NCI-H1105 (cell line): ENCODE measurements at places on chromosomes 7 and 10.

DNA sequence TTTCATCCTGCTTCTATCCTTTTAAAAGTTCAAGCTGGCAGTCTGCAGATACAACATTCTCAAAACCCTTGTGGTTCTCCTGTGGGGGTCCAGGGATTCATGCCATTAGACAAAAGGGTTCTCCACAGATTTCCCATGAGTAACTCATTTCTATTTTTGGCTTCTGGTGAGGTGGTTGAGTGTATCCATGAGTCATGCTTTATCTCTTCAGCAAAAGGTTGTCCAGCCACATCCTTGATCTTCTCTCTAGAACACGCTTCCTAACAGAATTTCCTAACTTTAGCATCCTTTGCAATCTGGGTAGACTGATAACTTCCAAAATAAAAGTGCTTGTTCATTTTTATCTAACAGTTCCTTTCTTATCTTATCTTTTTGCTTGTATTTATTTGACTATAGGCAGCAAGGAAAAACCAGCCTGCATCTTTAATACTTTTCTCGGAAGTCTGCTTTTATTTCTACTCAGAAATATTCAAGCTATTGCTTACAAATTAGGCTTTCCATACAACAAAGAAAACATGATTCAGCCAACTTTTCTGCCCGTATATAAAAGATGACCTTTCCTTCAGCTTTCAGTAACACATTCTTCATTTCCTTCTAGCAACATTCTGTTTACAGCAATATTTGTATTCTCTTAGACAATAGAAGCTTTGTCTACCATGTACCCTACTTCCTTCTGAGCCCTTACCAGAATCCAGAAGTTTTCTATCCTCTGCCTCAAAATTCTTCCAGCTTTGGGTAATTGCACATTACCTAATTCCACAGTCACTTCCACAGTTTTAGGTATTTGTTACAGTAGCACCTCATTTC is 79.3 kb upstream of the IL6 start:
- DNase-seq = no peak

GRCh38 chr7:111184987-111185386 is 94.1 kb downstream of the LRRN3 start:
- DNase-seq = no peak

DNA sequence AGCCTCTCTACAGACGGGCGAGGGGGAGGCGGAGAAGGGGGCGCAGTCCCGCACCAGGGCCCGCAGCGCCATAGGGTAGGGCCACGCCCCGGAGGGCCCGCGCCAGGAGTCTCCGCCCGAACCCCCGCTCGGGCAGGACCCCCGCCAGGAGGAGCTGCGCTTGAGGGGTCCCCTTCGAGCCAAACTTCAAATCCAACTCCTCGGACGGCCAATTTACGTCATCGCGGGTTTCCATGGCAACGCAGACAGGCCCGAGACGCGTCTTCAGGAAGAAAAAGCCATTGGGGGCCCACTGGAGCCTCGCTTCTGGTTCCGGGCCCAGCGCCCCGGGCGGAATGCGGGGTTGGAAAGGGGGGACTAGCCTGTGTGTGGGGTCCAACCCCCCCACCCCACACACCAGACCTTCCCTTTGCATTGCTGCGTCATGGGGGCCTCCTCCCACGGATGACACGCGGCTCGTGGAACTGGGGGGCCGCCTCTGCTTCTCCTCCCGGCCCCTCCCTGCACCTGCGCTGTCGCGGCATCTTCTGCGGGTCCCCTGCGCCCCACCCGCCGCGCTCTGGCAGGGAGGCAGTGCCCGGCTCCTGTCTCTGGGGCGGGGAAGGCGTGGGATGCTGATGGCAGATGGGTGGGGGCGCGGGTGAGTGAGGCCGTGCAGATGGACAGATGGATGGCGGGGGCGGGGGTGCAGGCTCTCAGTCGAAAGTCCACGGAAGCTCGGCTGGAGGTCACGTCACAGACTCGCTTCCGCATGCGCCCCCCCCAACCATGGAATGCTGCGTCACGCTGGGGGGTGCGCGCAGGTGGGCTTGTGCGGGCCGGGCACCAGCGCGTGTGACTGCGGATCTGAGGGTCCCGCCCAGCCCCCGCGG is 1.2 kb downstream of the CALY start:
- no peak for DNase-seq

DNA sequence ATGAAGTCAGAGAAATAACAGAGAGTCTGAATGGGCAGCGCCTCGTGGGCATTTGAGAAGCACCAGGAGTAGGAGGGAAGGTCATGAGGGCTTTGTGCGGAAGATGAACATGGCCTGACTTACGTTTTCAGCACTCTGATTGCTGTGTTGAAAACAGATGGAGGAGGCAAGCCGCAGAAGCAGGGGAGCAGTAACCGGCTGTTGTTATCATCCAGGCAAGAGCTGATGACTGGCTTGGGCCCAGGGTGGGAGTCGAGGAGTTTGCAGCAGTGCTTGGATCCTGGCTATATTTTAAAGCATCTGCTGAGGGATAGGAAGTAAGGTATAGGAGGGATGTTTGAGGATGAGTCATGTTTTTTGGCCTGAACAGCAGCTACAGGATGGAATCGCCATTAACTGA is 12.7 kb upstream of the PDLIM1 start:
- no peak for DNase-seq

GRCh38 chr7:117069379-117069778 is 116.1 kb downstream of the ST7 start:
- peak; percentile 20 for DNase-seq

- no peak for DNase-seq
Observed at GRCh38 chr10:102505462-102506115, 1.8 kb downstream of the SUFU start.

DNA sequence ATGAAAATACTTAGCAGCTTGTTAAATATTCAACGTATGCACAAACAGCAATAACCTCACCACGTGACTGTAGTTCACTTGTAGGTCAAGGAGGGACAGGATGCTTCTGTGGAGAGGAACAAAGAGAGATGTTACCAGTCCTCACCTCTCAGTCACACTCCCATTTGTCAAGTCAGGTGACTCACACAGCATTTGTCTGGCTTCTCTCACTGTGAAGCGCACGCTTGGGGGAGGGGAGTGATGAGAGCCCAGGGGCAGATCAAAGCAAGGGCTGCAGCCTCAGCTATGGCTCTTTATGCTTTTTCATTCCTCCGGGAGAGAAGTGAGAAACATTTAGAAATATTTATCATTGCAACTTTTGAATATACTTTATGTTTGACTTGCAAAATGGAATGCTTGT is 2.9 kb upstream of the RBM20 start:
- DNase-seq = no peak

DNA sequence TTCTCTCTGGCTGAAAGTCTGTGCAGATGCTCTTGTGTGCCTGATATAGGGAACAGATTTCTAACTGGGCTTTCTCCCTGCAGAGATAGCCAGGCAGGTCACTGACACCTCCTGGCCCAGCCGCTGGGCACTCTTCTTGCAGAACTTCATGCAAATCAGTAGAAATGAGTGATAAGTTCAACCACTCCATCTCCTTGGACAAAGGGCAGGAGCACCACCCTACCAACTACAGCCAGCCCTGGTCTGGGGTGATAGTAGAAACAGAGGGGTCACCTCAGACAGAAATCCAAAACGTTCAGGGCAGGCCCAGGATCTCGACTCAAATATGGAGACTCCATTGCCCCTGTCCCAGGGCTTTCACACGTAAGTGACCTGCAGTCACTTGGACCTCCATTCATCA is 917.8 kb upstream of the ZNF722 start:
- no peak for DNase-seq

GRCh38 chr10:123135415-123136141 is at the start of gene HMX3:
Gene HMX3 (plus strand): TSS chr10:123135970. CDS start chr10:123136051, 81 bp downstream.
- DNase-seq = peak; percentile 37

DNA sequence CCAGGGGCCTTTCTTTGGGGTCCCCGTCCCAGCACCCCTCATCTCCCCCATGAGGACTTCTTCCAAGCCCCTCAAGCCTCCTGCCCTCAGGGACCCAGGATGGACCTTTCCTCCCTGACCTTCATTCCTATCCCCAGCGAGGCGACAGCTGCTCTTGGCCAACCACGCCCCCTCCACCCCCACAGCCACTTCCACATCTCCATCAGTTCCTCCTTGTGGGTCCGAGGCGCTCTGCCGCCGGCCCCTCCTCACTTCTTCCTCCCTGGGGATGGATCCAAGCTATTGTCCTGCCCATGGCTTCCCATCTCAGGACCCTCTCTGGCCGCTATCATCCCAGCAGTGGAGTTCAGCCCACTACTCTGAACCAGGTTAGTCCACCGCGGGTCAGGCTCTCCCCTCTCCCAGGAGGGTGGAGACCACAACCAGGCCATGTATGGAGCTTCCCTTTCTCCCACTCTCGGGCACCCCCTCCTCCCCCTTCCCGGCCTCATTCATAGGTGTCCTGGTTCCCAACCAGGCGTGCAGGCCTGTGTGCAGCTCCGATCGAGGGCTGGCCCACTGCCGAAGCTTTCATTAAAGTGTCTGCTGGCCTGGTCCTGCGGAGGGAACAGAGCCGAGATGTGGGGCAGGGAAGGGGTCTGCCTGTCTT is 1.7 kb upstream of the SH2B2 start:
- DNase-seq = no peak

DNA sequence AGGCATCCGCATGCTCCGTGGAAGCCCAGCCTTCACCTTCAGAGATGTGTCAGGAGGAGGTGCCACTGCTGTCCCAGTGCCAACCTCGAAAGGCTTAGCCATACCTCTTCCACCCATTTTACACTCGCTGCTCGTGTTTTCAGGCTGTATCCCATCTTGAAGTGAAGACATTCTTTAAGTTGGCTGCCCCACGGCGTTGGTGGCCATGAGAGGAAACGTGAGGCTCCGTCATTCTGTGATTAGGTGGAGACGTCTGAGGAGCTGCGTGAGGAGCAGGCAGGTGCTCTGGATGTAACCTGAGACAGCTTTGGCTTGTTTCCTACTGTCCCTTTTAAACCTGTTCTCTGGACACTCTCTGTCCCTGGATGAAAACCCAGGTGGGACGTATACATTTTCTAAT is 159.9 kb upstream of the RNF32 start:
- no peak for DNase-seq

DNA sequence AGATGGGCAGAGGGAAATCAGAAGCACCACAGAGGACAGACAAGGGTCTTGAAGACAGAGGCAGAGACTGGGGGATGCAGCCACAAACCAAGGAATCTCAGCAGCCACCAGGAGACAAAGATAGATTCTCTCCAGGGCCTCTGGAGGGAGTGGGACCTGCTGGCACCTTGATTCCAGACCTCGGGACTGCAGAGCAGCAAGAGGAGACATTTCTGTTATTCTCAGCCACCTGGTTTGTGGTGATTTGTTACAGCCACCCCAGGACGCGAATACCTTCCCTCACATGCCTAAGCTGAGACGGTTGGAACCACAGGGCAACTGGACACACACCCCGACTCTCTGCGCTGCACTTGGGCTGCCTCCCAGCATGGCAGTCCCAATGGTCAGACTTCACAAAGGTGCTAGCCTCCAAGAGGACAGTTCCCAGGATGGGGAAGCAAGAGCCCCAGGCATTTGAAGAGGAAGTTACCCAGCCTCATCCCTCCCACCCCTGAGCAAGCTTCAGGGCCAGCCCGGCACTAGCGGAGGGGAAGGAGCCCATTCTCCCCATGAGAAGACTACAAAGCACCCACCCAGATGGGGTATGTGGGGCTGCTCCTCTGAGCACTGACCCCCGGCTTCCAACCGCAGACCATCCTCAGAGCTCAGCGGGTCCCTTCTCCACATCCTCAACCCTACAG is 104.6 kb upstream of the INSIG1 start:
- no peak for DNase-seq

- no peak for DNase-seq
Observed at GRCh38 chr10:48501787-48502771, 102.8 kb downstream of the ARHGAP22 start.

GRCh38 chr7:146636581-146636980 is 520.0 kb downstream of the CNTNAP2 start:
- DNase-seq = no peak

GRCh38 chr10:3169271-3169670 is 3.3 kb downstream of the PITRM1 start:
- DNase-seq = no peak

DNA sequence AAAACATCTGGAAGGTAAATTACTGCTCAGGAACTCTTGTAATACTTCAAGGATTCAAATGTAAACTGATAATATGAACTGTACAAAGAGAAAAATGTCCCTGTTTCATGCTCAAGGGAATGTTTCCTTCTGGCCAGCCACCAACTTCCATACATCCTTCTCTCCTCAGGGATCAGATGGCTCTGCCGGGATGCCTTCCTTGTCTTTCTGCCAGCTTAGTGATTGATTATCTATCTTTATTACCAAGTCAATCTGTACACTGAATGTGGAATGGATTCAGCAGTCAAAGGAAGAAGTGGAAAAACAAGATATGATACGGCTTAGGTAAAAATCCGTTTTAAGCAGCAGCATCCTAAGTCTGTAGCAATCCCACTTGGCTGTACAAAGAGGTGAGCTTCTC is 178.3 kb downstream of the PTN start:
- DNase-seq = no peak

- DNase-seq = no peak
Observed at GRCh38 chr7:21986096-21986495, 40.4 kb upstream of the CDCA7L start.

DNA sequence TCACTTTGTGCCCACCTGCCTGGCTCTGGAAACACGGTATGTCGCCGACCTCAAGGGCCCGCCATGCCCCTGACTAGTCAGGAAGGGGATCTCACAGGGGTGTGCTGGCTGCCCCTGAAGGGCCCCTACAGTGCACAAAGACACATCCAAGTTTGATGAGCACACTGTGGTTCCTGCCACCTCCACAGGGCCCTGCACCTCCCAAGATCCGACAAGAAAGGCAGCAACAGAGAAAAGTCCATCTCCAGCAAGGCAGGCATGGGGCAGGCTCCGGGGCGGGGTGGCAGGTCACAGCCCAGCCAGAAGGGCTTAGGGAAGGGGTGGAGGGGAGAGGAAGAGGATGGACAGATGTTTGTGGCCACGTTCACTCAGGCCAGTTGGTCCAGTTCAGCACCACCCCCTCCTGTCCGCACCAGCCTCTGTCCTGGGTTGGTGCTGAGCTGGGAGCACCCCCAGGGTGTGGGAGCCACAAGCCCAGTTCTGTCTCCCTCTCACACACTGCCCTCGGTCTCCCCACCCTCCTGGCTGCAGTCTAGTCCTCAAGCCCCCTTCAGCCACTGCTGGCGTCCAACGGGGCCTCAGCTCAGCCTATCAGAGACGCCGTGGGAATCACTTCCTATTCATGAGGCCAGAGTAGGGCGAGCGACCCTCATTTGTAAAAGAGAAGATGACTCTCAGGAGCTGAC is 11.5 kb downstream of the DRGX start:
- DNase-seq = no peak

DNA sequence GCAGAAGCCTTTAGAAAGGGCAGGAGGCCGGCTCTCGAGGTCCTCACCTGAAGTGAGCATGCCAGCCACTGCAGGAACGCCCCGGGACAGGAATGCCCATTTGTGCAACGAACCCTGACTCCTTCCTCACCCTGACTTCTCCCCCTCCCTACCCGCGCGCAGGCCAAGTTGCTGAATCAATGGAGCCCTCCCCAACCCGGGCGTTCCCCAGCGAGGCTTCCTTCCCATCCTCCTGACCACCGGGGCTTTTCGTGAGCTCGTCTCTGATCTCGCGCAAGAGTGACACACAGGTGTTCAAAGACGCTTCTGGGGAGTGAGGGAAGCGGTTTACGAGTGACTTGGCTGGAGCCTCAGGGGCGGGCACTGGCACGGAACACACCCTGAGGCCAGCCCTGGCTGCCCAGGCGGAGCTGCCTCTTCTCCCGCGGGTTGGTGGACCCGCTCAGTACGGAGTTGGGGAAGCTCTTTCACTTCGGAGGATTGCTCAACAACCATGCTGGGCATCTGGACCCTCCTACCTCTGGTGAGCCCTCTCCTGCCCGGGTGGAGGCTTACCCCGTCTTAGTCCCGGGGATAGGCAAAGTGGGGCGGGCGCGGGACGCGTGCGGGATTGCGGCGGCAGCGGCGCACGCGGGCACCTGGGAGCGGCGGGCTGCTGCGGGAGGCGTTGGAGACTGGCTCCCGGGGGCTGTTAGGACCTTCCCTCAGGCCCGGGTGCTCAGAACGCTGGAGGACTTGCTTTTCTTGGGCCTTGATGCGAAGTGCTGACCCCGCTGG is at the start of gene FAS:
FAS (plus strand) TSS at position 415 of the 777 bp plus-strand sequence; CDS start at position 494, 79 bp downstream.
- DNase-seq = no peak
